ENCODE measurements at places on chromosomes 7 and 10.

GRCh38 chr10:60403168-60403873 lies 13.6 kb upstream of the ANK3 start:
- no peak for DNase-seq

DNA sequence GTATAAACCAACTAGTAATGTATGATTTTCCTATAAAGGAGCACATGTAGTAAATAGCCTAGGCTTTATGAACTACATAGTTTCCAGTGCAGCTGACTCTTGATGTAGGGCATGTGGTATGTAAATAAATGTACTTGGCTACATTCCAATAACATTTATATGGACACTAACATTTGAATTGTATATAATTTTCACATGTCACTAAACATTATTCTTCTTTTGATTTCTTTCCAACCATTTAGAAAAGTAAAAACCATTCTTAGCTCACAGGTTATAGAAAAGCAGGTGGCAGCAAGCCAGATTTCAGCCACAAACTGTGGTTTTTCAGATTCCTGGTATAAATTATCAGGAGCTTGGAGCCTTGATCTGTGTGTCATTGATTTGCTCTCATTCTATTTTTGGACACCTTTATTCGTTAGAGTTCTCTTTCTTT lies 1182.0 kb downstream of the CNTNAP2 start:
- DNase-seq: no peak

GRCh38 chr10:27558612-27559020 lies 54.5 kb downstream of the RAB18 start:
- peak; percentile 42 for DNase-seq

DNA sequence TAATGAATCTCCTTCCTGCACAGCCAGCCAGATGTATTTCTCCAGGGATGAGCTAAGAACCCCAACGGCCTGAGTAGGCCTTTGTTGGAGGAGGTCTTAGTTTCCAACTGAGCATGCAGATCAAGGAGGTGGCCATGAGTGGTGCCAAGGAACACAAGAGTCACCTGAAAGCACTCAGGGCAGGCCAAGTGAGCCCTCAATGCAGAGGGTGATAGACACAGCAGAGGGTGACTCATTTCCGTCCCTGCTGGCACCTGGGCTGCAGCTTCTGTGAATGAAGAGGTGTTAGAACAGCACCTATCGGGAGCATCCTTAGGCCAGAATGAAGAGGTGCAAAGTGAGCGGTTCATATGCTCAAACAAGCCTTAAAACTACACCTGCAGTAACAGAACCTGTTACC lies 211.8 kb downstream of the FRMD4A start:
- DNase-seq: no peak

DNA sequence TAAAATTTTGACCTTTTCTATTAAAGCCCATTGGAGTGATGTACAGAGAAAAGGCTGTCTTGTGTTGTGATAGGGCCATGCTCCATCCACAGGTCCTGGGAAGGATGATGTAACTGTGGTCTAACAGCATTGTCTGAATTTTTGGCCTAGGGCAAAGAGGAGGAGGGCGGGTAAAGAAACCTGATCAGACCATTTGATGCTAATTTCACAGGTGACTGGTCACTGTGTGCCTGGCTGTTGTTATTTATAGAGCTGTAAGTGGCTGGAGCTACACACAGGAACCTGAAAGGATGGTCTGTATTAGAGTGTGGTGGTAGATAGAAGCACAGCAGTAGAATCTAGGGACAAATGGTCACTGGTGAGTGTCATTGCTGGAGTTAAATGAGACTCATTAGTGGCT lies 182.1 kb downstream of the AUTS2 start:
- no peak for DNase-seq

DNA sequence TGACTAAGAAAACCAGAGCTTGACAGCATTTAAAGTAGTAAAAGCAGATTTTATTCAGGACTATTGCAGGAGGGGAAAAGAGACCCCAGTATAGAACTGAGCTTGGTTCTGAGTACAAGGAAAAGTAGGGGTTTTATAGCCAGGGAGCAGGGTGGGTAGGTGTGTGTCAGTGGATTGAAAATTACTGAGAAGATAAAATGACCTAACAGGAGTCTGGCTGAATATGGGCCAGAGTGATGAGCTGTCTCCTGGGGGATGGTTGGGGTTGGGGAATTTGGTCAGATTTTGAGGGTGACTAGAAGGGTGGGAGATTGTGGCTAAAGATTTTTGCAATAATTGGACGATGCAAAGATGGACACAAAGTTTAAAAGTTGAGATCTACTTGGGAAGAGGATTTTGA lies 114.0 kb downstream of the ST7 start:
- DNase-seq: no peak

DNA sequence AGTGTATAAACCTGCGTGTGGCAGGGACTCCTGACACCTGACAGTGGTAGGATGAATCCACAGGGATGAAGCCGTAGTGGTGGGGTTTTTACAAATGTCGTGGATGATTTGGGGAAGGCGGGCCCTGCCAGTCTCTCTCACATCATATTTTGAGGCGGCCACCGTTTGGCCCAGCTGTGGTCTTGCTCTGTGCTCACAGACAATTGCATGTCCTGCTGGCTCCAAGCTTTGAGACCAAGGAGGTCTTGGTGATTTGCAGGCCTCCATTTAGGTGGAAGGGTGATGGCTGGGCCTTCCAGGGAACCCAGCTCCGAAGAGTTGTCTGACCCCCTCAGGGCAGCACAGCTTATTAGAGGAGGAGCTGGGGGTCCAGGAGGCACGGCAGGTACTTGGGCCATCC lies 151.1 kb upstream of the SHH start:
- no peak for DNase-seq

DNA sequence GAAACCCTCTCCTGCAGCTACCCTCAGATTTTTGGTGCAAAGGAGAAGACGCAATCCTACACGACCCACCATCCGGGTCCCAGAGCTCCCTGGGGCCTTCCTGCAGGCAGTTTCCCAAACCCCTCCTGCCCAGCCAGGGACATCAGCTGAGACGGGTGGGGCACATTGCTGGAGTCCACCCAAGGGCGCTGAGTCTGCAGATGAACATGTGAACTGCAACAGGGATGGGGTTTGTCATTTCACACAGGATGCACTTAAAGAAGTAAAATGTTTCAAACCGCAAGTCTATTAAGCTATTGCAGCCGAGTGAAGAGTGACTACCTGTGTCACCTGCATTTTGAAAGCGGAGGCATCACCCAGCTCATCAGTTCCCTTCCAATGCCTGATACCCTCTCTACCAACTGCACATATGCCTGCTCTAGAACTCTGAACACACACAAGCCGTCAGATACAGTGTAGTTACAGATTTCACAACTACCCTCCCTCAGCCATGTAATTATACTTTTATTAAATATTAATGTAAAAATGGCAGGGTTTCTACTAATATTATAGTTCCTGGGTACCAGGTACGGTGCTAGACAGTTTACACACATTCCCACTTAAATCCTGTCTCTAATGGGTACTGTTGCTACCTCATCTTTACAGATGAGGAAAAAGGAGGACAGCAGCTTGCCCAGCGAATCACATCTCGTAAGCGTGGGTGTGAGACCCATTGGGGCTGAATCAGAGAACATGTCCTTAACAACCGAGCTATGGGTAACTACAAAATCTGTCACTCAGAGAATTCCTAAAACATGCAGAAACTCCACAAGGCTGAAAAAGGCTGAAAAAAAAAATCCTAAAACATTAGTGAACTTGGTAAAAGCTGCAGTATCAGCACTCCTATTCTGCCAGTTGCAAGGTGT lies 71.2 kb downstream of the GRB10 start:
- no peak for DNase-seq

DNA sequence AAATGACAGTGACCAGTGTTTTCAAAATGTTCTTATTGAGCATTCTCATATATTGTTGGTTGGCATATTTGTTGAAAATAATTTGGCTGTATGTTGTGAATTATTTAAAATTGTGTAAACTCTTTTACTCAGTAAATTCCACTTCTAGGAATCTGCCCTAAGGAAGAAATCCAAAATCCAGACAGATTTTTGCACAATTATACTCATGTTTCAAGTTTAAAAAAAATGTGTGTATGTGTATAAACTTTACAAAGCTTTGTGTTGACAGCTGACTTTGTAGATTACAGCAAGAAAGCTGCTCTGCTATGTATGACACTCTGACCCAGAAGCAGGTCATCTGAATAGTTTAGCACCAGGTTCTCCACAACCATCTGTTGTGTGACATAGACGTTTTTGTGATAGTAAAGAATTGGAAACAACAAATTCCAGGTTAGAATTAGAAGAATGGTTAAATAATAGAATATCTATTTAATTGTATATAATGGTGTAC lies 21.6 kb downstream of the KIFBP start:
- DNase-seq: no peak

DNA sequence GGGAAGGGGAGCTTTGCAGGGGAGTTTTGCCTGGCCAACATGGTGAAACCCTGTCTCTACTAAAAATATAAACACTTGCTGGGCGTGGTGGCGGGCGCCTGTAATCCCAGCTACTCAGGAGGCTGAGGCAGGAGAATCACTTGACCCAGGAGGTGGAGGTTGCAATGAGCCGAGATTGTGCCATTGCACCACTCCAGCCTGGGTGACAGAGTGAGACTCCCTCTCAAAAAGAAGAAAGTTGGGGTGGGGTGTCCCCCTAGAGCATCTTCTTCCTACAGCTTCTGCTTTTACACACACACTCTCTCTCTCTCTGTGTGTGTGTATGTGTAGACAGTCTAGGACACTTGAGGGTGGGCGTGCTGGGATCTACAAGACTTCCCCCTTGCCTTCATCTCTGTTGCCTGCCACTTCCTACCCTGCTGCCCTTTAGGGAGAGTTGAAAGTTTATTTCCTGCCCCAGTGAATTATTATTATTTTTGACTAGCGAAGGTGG lies 21.7 kb downstream of the PLAU start:
- DNase-seq: no peak

DNA sequence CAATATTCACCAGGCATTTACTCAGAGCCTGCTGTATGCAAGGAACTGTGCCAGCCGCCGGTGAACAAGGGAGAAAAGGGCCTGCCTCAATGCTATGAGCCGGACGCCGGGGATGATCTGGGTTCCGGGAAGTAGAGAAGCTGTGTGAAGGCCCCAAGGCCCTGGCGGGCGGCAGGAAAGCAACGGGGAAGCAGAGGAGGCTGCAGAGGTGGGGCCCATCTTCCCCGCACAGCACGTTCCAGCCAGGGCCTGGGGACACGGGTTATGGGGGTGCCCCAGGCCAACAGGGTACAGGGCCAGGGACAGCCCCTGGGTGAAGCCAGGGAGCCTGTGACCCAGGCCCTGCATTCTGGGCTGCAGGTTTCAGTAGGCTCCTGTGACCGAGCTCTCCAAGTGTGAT lies 179.3 kb downstream of the MAD1L1 start:
- no peak for DNase-seq

DNA sequence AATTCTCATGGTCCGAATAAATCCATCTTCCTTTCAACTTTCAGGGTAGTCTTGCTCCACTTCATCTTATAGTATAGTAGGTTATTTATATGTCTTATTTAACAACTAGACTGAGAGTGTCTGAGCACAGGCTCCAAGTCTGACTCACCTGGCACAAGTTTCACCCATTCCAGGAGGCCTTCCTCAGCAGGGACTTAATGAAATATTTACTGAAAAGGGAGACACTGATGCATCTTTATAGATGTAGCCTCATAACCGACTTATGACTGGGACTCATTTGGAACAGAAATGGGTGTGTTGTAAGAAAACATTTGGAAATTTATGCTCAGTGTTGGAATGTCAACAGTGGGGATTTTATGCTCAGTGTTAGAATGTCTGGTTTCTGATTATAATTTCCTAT lies 59.9 kb downstream of the CH25H start:
- DNase-seq: no peak

- DNase-seq: no peak
Observed at GRCh38 chr10:73902351-73902750, 8.6 kb upstream of the PLAU start.

GRCh38 chr10:117476716-117477115 lies 65.8 kb upstream of the EMX2 start:
- DNase-seq: no peak

GRCh38 chr10:89946106-89946505 lies 244.7 kb downstream of the KIF20B start:
- no peak for DNase-seq

DNA sequence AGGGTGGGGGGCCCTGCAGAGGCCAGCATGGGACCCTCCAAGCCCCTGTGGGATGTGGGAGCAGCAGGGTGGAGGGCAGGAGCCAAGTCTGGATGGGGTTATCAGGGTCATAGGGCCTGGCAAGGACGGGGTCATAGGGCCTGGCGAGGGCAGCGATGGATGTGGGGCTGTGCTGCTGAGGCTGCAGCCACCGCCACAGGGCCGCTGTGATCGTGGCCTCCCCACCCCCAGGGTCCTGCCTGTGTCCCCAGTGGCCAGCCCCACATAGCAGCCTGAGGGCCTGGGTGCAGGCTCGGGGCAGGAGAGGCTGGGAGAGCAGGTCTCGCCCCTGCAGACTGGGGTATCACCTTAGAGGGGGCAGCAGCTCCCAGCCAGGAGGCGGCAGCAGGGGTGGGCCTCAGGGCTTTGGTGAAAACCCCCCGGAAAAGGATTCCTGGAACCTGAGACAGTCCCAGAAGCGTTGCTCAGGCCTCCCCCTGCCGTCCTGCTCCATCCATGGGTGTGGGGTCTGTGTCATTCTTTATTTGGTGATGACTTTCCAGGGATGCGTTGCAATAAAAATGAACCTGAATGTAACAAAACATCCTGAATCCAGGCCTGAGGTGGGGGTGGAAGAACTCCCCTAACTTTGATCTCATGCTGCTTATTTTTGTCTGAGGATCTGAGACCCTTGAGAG lies 107.3 kb upstream of the SHH start:
- DNase-seq: no peak

GRCh38 chr7:36408589-36408988 lies 18.9 kb downstream of the ANLN start:
- DNase-seq: peak; percentile 70

GRCh38 chr10:84537447-84537931 lies 209.1 kb downstream of the CCSER2 start:
- DNase-seq: peak; percentile 70

- no peak for DNase-seq
Observed at GRCh38 chr10:19730167-19730906, 85.9 kb upstream of the PLXDC2 start.

- DNase-seq: peak; percentile 43
Observed at GRCh38 chr10:75018686-75019307, 92.7 kb upstream of the SAMD8 start.

- no peak for DNase-seq
Observed at GRCh38 chr10:36474456-36474855, 650.9 kb upstream of the ANKRD30A start.

DNA sequence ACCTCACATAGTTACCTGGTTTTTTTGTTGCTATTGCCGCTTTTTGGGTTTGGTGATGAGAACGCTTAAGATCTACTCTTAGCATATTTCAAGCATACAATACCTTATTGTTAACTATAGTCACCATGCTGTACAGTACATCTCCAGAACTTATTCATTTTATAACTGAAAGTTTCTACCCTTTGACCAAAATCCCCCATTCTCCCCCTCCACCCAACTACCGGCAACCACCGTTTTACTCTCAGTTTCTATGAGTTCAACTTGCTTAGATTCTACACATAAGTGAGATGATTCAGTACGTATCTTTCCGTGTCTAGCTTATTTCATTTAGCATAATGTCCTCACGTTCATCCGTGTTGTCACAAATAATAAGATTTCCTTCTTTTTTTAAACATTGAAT lies 86.7 kb upstream of the IL6 start:
- no peak for DNase-seq
